ENCODE measurements at places on chromosomes 13 and 19.

DNA sequence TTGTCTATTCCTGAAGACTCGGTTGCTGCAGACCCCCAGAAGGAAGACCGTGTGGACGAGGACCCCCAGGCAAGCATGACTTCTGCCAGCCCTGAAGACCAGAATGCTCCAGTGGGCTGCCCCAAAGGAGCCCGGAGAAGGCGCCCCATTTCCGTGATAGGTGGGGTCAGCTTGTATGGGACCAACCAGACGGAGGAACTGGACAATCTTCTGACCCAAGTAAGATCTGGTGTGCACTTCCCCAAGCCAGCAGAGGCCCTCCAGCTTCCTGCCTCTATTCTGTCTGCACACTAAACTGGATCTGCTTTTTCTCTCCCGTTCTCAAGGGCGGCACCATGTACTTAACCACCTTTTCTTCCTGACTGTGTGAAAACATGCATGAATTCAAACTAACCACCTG lies 59.8 kb upstream of the C1QTNF9 start:
- H3K4me1 ChIP-seq: no peaks in the 10 kb centered on the region
- no peak for DNase-seq
- H3K4me3 ChIP-seq: no peak overlapping the region

GRCh38 chr13:50700664-50701305 lies 142.7 kb downstream of the DLEU7 start:
- no peaks in the 10 kb centered on the region for H3K4me1 ChIP-seq
- H3K27ac ChIP-seq: no peak overlapping the region
- no peak overlapping the region for H3K4me3 ChIP-seq
- H3K27me3 ChIP-seq: no peaks in the 10 kb centered on the region

- no peak overlapping the region for H3K27ac ChIP-seq
- DNase-seq: no peak
- H3K4me3 ChIP-seq: no peak overlapping the region
- no peaks in the 10 kb centered on the region for H3K27me3 ChIP-seq
Observed at GRCh38 chr13:100363285-100363711, 225.3 kb downstream of the GGACT start.

DNA sequence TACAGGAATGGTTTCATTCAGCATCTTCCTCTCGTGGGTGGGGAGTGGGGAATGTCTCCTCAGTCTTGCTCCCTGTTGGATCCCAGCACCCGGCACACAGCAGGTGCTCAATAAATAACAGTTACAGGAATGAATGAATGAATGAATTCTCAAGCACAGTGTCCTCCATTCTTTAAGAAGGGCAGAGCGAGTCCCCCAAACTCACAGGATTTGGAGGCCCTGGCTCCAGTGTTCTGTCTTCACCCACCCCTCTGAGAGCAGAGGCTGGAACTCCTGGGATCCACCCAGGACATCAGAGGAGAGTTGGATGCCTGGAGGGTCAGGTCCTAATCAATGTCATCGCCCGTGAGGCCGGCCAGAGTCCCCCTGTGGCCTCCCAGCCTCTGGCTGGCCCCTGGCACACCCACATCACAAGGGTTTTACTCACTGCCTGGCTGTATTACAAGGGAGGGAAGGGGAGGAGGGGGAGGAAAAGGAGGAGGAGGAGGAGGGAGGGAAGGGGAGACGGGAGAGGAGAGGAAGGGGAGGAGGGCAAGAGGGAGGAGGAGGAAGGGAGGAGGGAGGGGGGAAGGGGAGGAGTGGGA lies 8.7 kb upstream of the CREB3L3 start:
- H3K4me3 ChIP-seq: no peak overlapping the region
- H3K36me3 ChIP-seq: no peaks in the 10 kb centered on the region
- H3K27ac ChIP-seq: no peak overlapping the region

- no peaks in the 10 kb centered on the region for H3K27me3 ChIP-seq
- H3K4me1 ChIP-seq: no peaks in the 10 kb centered on the region
- H3K27ac ChIP-seq: no peak overlapping the region
- no peaks in the 10 kb centered on the region for H3K36me3 ChIP-seq
Observed at GRCh38 chr19:9070066-9070465, 16.8 kb upstream of the OR1M1 start.

DNA sequence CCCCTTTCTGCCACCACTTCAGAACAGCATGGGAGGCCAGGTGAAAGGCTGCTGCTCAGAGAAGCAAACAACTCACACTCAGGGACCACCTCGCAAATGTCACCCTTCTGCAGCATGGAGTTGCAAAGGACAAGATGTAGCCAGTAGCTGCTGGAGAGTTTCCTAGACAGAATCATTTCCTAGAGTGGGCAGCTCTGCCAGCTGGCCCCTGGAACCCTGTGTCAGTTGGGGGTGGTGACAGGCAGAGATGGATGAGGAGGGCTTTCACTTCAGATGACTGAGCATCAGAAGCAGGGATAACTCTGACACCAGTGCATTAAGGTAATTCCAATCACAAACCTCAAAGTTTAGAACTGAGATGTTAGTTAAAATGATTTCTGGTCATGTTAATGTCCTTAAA lies 34.4 kb upstream of the EPHX3 start:
- H3K36me3 ChIP-seq: peaks cover 31% of the 10 kb centered on the region
- H3K4me3 ChIP-seq: no peak overlapping the region
- H3K4me1 ChIP-seq: peaks cover 74% of the 10 kb centered on the region
- H3K27ac ChIP-seq: peak overlapping the region; percentile 33
- H3K27me3 ChIP-seq: no peaks in the 10 kb centered on the region
- DNase-seq: no peak

DNA sequence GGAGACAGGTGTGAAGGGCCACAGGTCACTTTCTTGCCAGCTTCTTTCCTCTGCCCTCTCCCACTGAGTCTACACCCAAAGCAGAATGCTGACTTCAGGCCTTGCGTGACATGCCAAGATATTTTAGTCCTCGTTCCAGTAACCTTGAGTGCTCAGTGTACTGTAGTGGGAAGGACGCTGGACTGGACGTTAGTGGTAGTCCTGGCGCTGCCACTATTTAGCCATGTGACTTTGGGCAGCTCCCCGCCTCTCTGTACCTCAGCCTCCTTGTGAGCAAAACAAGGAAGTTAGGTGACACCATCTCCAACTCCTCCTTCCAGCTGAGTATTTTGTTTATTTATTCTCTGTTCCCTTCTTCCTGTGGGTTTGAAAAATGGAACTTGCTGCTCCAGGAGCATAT lies 86.1 kb downstream of the FRY start:
- no peaks in the 10 kb centered on the region for H3K27me3 ChIP-seq
- H3K4me1 ChIP-seq: peaks cover 19% of the 10 kb centered on the region
- peak overlapping the region; percentile 39 for H3K27ac ChIP-seq
- no peak overlapping the region for H3K4me3 ChIP-seq
- no peak for DNase-seq

- H3K4me1 ChIP-seq: no peaks in the 10 kb centered on the region
- no peaks in the 10 kb centered on the region for H3K36me3 ChIP-seq
- H3K4me3 ChIP-seq: no peak overlapping the region
- DNase-seq: no peak
Observed at GRCh38 chr13:80655778-80656511, 315.0 kb upstream of the SPRY2 start.

All from pancreas (tissue), 10 donors.